ENCODE measurements at places on chromosomes 7 and 10. TPM values are rescaled to one million over a fixed set of nuclear protein-coding genes. Genes with fewer than 3 reads are reported as not detected.

Gene FANK1
- polyA plus RNA-seq = 11.7 TPM

DNA sequence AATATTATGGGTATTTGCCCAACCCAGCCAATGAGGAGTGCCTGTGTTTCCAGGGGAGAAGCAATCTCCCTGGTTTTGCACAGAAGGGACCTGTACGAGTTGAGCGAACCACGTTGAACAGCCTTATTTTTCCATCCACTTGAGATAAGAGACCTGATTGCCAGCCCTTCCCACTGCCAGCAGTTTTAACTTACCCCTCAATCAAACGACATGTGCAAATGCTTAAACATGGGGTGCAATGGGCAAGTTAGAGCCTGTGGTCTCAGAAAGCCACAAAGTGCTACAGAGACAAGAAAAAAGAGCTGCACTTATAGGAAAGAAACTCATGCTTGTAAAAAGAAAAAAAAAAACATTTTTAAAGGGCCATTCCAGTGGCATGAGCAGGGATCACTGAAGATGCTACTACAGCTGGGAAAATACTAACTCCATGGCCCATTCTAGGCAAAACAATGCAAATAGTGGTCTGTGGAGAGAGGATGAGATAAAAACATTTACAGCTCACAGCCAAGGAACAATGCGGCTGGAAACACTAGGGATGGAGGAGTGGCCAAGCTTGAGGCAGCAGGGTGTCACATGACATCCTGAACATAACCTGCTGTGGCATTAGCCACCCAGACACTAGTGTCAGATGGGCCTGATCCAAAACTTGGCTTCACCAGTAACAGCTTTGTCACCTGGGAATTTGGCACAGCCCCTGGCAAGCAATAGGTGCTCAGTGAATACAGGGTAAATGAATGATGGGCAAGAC, 162.8 kb downstream of the ELMO1 start:
- no peak for DNase-seq

DNA sequence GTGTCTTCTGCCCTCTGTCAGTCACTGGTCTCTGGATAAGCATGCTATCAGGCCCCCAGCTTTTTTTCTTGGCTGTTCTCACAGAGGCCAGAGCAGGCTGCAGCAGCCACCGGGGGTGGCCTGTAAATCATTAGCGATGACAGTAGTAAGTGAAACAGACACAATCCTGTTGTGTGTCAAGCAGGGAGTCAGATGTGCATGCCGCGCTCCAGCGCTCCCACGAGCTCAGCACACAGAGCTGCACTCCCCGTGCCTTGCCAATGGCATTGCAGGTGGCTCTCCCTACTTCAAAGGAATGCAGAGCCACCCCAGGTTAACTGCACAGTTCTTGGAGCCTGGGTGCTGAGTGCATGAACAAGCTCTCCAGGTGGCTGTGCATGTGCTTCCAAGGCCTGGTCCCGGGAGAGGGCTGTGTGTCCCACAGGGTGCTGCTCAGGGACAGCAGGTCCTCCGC, 226.1 kb downstream of the GLRX3 start:
- peak; percentile 83 for DNase-seq

Gene MRC1
- 8.9 TPM for polyA plus RNA-seq

- DNase-seq = no peak
Measured at GRCh38 chr10:98427011-98427515, 12.1 kb upstream of the PYROXD2 start.

Gene DDC
- 79.4 TPM for polyA plus RNA-seq

Gene OR6B1
- not detected for polyA plus RNA-seq

Gene AGFG2
- polyA plus RNA-seq = 12.8 TPM

Gene SUV39H2
- polyA plus RNA-seq = 19.6 TPM

DNA sequence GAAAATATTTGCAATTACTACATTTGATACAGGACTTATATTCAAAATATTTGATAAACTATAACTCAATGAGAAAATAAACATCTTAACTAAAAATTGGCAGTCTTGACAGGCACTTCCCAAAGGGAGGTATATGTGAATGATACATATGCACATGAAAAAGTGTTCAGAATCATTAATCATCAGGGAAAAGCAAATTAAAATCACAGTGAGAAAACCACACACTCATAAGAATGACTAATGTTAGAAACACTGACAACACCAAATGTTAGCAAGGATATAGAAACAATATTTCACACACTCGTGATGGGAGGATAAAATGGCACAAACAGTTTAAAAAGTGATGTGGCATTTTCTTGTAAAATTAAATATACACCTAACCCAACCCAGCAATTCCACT, 4.1 kb upstream of the VPS26A start:
- DNase-seq = no peak

DNA sequence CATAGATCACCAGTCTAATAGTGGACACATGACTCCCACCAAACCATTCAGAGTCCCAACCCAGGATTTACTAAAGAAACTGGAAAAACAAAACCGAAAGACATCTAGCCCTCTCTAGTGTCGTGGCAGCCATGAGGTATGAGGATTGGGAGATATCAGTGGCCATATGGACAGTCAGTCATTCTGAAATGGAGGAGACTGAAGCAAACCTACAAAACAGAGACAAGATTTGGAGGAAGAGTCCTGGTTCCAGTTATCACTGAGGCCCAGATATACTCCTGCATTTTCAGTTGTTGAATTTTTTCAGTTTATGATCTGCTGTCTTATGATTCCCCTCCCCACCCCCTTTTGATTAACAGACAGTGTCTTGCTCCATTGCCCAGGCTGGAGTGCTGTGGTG, 9.1 kb upstream of the RALA start:
- no peak for DNase-seq
